ENCODE measurements at places on chromosomes 16 and 17. TPM values are rescaled to one million over a fixed set of nuclear protein-coding genes. Genes with fewer than 3 reads are reported as not detected.
A peak's percentile ranks its signal among the peaks of the same experiment; 100 is the strongest.

The KRT12 gene
- not detected for total RNA-seq

DNA sequence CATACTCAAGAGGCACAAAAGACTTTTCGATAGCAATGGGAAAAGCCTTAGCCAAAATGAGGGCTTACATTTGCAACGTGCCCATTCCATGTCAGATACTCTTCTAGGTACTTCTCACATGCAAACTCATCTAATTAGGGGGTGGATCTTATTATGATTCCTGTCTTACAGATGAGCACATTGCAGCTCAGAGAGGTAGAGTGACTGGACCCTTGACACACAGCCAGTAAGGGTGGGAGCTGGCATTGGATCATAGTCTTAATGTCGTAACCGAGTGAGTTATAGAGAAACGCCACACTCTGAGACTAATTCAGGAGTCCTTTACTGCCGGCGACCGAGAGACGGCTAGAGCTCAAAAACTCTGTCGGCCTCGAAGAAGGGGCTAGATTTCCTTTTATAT lies 78.8 kb upstream of the GRIN2A start:
- no peak for DNase-seq

The IL17C gene
- total RNA-seq: not detected

The TMC7 gene
- 0.51 TPM for total RNA-seq

GRCh38 chr17:74249590-74250270 lies 24.3 kb upstream of the DNAI2 start:
- DNase-seq: no peak

GRCh38 chr17:34248511-34249024 lies 6.5 kb upstream of the CCL2 start:
- peak; percentile 97 for DNase-seq
